Hair follicular keratinocyte (primary cell): ENCODE measurements at places on chromosomes 2 and 18. TPM values are rescaled to one million over a fixed set of nuclear protein-coding genes. Genes with fewer than 3 reads are reported as not detected.

The ZNF407 gene
- 3.5 and 4.2 TPM in 2 replicates for total RNA-seq

The DOK6 gene
- not detected in 2 replicates for total RNA-seq

The DQX1 gene
- total RNA-seq = 1.9 and 4.2 TPM in 2 replicates

The GAL3ST2 gene
- total RNA-seq = not detected in 2 replicates

The EGR4 gene
- not detected in 2 replicates for total RNA-seq

The COL6A3 gene
- total RNA-seq = 3.2 and 23.8 TPM in 2 replicates

The ELOA2 gene
- total RNA-seq = not detected in 2 replicates

The RAB6C gene
- not detected in 2 replicates for total RNA-seq

The ZNF804A gene
- 0.11 TPM in 1 of 2 replicates, not detected in the other for total RNA-seq

The NCK2 gene
- total RNA-seq = 74.1 and 84.6 TPM in 2 replicates

The RUFY4 gene
- total RNA-seq = not detected in 2 replicates
